ENCODE measurements at places on chromosomes 2 and 18. TPM values are rescaled to one million over a fixed set of nuclear protein-coding genes. Genes with fewer than 3 reads are reported as not detected.

Gene ALPG
- total RNA-seq = not detected

GRCh38 chr18:420661-421246, 79.7 kb downstream of the COLEC12 start:
- DNase-seq = no peak

DNA sequence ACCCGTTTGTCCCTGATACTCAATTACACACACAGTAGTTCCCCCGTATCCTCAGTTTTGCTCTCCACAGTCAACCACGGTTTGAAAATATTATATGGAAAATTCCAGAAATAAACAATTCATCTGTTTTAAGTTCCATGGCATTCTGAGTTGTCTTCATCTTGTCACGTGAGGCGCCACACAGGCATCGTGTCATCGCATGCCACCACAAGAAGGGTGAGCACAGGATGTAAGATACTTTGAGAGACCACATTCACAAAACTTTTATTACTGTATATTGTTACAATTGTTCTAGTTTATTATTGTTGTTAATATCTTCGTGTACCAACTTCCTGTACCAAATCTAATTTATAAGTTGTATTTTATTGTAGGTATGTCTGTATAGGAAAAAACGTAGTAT, 17.7 kb downstream of the ADNP2 start:
- DNase-seq = no peak

DNA sequence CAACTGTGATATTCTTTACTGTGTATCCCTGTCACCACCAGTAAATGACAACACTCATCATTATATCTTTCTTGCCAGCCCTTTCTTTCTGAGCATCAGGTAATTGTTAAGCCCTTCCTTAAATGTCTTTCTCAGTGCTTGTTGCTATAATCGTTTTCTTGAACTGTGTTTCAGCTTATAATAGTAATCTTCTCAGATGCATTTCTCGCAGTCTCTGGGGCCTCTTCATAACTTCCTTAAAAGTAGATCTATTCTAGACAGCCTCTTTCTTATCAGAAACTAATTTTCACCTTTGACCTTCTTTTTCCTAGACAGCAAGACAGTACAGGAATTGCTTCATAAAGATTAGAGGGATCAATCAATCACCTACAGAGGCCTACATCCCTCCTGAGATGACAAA, 648.1 kb downstream of the CPS1 start:
- no peak for DNase-seq

DNA sequence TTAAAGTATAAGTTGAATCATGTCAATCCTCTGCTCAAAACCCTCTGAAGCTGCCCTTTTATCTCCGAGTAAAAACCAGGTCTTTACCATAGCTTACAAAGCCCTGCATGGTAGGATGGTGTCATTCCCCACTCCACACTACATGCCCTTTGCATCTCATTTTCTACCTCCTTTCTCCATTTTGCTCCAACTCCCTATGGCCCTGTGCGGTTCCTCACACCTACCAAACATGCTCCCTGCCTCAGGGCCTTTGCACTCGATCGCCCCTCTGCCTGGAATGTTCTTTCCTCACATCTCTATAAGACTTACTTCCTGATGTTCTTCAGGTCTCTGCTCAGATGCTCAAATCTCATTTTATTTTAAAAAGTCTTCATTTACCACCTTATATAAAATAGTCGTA, 80.7 kb downstream of the MYL12B start:
- no peak for DNase-seq

Gene PROKR1
- not detected for total RNA-seq

Gene UGT1A8
- total RNA-seq = not detected

Gene TNFRSF11A
- total RNA-seq = 5.5 TPM

- DNase-seq = no peak
Observed at GRCh38 chr2:200702646-200703118, 109.0 kb upstream of the BZW1 start.

DNA sequence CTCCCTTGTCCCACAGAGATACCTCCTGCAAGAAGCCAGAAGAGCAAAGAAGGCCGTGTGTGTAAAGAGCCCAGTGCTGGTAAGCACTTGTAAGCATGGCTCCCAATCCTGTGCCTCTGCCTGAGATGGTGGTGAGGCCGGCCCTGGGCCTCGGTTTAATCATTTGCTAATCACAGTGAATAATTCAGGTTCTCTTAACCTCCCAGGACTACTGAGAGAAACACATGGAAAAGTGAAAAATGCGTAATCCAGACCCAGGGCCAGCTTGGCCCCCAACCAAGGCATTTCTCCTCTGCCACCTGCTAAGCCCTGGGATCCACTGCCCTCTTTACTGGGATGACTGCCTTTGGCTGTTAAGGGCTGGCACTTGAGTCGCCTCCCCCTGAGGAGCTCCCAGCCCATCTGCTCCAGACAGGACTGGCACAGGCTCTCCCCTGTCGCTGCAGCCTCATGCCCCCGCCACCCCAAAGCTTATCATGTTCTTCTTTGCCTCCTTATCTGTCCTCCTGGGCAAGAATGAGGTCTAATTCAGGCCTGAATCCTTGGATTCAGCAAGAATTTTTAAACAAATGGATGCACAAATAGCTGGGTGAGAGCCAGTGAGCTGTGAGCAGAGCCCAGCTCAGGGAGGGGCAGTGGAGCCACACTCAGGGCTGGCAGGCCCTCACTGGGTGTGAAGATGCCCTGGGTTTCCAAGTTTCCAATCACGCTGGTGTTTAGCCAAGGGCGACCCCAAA, 193.9 kb upstream of the HS6ST1 start:
- no peak for DNase-seq

GRCh38 chr2:239927424-239927981, 97.6 kb downstream of the NDUFA10 start:
- no peak for DNase-seq
